Mesenchymal stem cell (in vitro differentiated cells and primary cell): ENCODE measurements at places on chromosomes 2 and 18.

GRCh38 chr2:156331572-156332283 is 793 bp downstream of the NR4A2 start:
- H3K36me3 ChIP-seq = no peaks in the 10 kb centered on the region
- H3K27ac ChIP-seq = no peak overlapping the region
- peaks cover 19% of the 10 kb centered on the region for H3K4me1 ChIP-seq
- no peaks in the 10 kb centered on the region for H3K27me3 ChIP-seq
- H3K4me3 ChIP-seq = peak overlapping the region; percentile 62
- peak; percentile 90 for DNase-seq

DNA sequence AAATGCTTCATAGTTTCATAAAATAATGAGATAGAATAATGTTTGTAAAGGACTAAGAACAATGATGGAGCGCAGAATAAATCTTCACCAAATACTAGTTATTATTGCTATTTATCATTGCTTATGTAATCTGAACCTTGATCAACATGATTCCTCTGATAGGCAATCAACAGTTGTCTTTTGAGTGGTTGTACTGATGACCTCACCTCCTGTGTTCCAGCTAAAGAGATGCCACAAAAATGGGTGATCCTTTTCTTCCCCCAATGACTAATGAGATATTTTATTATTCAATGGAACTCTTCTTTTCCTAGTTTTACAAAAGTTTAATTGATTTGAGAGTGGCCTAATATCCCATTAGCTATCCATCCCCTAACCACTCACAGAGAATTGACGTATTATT is 784.0 kb upstream of the FSHR start:
- no peak overlapping the region for H3K4me3 ChIP-seq
- no peaks in the 10 kb centered on the region for H3K4me1 ChIP-seq
- no peaks in the 10 kb centered on the region for H3K27me3 ChIP-seq
- no peak overlapping the region for H3K27ac ChIP-seq
- DNase-seq = no peak

GRCh38 chr2:229154381-229154780 is 116.7 kb downstream of the PID1 start:
- DNase-seq = no peak
- H3K4me3 ChIP-seq = no peak overlapping the region
- H3K27ac ChIP-seq = no peak overlapping the region
- H3K27me3 ChIP-seq = no peaks in the 10 kb centered on the region
- no peaks in the 10 kb centered on the region for H3K36me3 ChIP-seq

DNA sequence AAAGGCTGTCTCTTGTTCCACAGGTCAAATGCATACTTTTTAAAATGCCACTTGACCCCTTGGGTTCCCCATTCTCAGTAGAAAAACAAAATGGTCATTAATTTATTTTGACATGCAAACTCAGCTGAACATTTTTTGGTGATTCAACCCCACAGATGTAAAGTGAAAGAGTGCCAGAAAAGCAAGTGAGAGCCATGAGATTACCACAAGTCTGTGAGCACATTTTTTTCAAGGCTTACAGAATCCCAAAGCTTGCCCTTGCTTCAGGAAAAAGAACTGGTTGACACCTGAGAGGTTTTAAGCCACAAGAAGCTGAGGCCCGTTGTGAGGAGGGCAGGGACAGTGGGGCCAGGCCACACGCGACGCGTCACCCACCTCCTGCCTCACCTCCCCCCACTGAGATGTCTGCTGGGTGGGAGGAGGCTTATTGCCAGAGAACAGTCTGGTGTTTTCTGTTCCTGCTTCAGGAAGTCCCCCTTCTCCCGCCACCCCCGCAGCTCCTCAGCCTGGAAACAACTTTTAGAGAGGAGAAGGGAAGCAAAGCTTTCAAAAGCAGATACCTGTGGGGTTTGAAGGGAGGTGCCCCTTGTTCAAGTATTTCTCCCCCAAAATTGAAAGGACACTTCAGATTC is 70.4 kb upstream of the CYP1B1 start:
- peaks cover 6% of the 10 kb centered on the region for H3K4me1 ChIP-seq
- no peaks in the 10 kb centered on the region for H3K36me3 ChIP-seq
- peak overlapping the region; percentile 100 for H3K27ac ChIP-seq
- no peak overlapping the region for H3K4me3 ChIP-seq
- DNase-seq = peak; percentile 94

DNA sequence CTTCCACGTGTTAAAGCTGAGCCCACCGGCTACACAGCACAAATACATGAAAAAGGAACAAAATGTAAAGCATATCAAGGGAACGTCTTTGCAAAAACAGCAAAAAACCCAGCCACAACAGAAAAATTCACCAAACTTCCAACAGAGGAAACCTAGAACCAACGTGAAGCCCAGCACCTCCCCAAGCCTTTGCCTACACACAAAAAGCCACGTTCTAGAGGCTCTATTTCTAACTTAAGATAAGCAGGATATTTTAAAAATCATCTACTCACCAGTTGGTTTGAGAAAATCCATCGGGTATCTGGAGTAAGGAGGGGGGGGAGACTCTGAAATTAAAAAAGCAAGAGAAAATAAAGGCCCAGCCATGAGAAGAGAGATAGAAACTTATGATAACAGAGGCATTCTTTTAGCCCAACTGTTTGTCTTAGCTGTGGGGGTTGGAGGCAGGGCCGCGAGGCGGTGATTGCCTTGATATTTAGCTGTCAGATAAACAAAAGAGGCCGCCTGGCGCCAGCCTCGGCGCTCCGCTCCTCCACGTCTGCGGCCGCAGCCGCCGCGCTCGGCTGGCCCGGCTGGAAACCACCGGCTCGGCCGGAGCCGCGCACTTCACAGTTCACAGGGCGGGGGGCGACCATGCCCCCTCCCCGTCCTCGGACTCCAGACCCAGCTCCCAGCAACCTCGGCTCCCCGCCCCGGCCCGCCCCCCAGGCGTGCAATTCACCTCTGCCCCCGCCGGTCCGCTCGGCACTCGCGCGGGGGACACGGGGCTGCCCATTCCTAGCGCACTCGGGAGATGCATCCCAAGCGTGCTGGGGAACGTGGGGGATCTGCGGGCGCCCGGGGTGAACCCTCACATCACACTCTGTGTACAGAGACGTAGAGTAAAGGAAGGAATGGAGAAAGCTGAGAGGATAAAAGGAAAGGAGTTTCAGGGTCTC is 2.4 kb downstream of the SMAD7 start:
- peak; percentile 87 for DNase-seq
- H3K4me1 ChIP-seq = peaks cover 24% of the 10 kb centered on the region
- peak overlapping the region; percentile 76 for H3K27ac ChIP-seq

- H3K36me3 ChIP-seq = no peaks in the 10 kb centered on the region
- no peak overlapping the region for H3K27ac ChIP-seq
- peaks cover 7% of the 10 kb centered on the region for H3K4me1 ChIP-seq
- peaks cover 93% of the 10 kb centered on the region for H3K27me3 ChIP-seq
Observed at GRCh38 chr2:95058466-95058988, 33.0 kb downstream of the MAL start.

- H3K4me3 ChIP-seq = no peak overlapping the region
- no peak for DNase-seq
- no peaks in the 10 kb centered on the region for H3K27me3 ChIP-seq
Observed at GRCh38 chr2:16680304-16680703, 14.7 kb upstream of the CYRIA start.

DNA sequence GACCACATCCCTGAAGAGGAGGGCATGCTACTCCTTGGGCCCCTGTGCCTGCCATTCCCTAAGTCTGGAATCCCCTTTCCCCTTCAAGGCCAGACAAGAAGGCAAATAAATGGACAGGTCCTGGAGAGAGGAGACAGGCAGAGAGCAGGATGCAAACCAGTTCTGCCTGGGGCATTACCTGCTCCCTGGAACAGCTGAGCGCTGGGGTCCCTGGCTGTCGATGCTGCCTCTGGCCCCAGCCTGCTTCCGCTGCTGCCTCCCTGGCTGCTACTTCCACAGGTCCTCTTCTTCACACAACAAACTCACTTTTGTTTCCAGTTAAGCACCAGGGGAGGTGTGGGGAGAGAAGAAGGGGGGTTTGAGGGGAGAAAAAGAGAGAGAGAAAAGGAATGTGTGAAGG is 53.1 kb downstream of the SLC4A5 start:
- H3K4me1 ChIP-seq = peaks cover 1% of the 10 kb centered on the region
- H3K4me3 ChIP-seq = no peak overlapping the region
- H3K27me3 ChIP-seq = peaks cover 37% of the 10 kb centered on the region
- no peak for DNase-seq
- no peaks in the 10 kb centered on the region for H3K36me3 ChIP-seq
- no peak overlapping the region for H3K27ac ChIP-seq

DNA sequence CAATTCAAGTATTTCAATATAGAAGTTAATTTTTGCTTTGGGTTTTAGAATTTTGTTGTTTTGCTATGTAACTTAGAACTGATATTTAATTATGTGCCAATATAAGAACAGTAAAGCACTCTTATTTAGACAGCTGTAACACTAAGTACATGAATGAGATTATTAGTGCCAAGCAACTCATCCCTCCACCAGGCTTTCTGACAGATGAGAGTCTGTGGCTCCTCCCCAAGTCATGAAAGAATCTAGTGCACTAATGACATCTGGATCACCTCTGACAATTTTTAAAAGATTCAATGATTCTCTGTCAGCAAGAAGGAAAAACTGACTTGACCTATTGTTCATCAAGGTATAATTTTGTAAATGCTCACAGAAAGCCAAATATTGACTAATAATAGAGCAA is 67.8 kb downstream of the TMEFF2 start:
- H3K36me3 ChIP-seq = no peaks in the 10 kb centered on the region
- no peaks in the 10 kb centered on the region for H3K4me1 ChIP-seq
- H3K27me3 ChIP-seq = no peaks in the 10 kb centered on the region

GRCh38 chr2:144517866-144518747 is 1.8 kb downstream of the ZEB2 start:
- peaks cover 9% of the 10 kb centered on the region for H3K4me1 ChIP-seq
- H3K27me3 ChIP-seq = no peaks in the 10 kb centered on the region
- H3K36me3 ChIP-seq = no peaks in the 10 kb centered on the region
- H3K27ac ChIP-seq = peak overlapping the region; percentile 94
- DNase-seq = no peak
- peak overlapping the region; percentile 97 for H3K4me3 ChIP-seq

GRCh38 chr2:159251296-159252173 is 35.0 kb downstream of the WDSUB1 start:
- no peak for DNase-seq
- no peak overlapping the region for H3K27ac ChIP-seq
- H3K27me3 ChIP-seq = no peaks in the 10 kb centered on the region
- no peak overlapping the region for H3K4me3 ChIP-seq
- H3K4me1 ChIP-seq = peaks cover 1% of the 10 kb centered on the region

GRCh38 chr2:86518481-86518880 is 44.8 kb downstream of the CHMP3 start:
- no peaks in the 10 kb centered on the region for H3K27me3 ChIP-seq
- H3K4me3 ChIP-seq = no peak overlapping the region
- H3K27ac ChIP-seq = no peak overlapping the region
- H3K4me1 ChIP-seq = no peaks in the 10 kb centered on the region
- peak; percentile 14 for DNase-seq

DNA sequence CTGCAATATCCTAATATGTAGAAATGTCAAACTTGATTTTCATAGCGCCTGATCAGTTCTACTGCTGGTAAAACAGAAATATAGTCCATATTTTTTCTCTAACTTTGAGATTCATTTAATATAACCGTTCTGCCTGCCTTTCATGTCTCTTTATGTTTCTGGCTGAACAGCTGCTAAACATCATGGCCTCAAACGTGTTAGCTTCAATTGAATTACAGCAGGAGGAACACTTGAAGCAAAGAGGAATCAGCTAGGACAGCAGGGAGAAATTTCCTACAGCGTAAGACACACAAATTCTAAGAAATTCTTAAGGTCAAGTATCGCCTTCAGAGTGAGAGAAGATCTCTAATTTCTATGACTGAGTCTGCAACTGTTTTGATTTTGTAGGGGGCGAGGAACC is 433.2 kb downstream of the FBXO15 start:
- H3K4me1 ChIP-seq = no peaks in the 10 kb centered on the region
- DNase-seq = no peak
- H3K27ac ChIP-seq = no peak overlapping the region
- H3K4me3 ChIP-seq = no peak overlapping the region

- no peak overlapping the region for H3K4me3 ChIP-seq
- DNase-seq = no peak
- no peaks in the 10 kb centered on the region for H3K4me1 ChIP-seq
- no peaks in the 10 kb centered on the region for H3K36me3 ChIP-seq
- no peak overlapping the region for H3K27ac ChIP-seq
Observed at GRCh38 chr2:184524551-184525382, 73.6 kb upstream of the ZNF804A start.

DNA sequence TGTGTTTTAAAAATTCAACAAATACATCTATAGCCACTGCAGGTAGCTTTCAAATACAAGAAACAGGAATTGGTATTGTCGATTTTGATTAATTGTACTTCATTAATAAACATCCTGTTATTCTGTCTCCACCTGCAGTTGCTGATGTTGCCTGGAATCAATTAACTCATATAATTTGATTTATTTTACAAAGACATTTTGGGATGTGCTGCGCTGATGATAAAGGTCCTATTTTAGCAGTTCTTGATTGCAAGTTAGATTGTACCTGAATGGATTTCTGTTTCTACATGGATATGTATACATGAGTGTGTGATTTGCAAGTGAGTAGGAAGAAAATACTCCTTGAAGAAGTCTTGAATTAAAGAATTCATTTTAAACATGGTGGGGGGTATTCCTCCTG is 605.3 kb downstream of the ARHGAP15 start:
- DNase-seq = no peak
- H3K27me3 ChIP-seq = no peaks in the 10 kb centered on the region
- H3K27ac ChIP-seq = no peak overlapping the region

DNA sequence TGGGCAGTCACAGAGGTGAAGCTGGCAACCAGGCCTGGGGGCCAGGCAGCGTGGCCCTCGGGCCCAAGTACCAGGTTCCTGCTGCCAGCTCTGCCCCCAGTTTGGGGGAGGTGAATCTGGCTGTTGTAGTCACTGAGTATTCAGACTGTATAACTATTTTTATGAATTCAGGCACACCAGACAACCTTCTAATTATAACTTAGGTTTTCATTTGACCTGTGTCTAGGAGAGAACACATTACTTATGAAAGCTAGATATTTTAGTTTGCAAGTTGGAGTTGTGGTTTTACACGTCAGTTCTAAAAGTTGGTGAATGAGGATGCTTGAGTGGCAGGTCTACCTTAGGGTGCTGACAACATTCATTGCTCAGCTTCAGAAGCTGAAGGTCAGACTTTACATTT is 71.7 kb downstream of the LIMS1 start:
- peaks cover 6% of the 10 kb centered on the region for H3K36me3 ChIP-seq
- H3K4me3 ChIP-seq = no peak overlapping the region
- H3K27ac ChIP-seq = no peak overlapping the region

DNA sequence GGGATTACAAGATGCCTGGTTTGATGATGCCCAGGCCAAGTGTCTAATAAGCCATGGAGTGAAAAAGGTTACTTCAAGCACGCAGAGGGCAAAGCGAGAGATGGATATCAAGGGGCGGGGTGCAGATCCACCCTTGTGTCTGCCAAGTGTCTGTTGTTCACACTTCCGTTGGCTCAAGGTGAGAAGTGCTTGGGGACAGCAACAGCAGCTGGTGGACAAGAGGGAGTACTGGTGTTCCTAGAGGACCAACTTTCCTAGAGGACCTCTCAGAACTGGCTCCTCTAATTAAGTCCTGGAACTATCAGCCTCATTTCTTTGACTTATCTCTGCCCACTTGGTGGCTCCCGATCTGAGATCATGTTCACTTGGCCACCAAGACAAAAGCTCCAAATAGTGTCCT is 299.1 kb downstream of the PRKCE start:
- DNase-seq = no peak
- H3K27ac ChIP-seq = no peak overlapping the region
- no peak overlapping the region for H3K4me3 ChIP-seq
- no peaks in the 10 kb centered on the region for H3K36me3 ChIP-seq
- peaks cover 6% of the 10 kb centered on the region for H3K4me1 ChIP-seq
- no peaks in the 10 kb centered on the region for H3K27me3 ChIP-seq
